Caco-2 (cell line): ENCODE measurements at places on chromosomes 3 and 15. TPM values are rescaled to one million over a fixed set of nuclear protein-coding genes. Genes with fewer than 3 reads are reported as not detected.

- no peak for DNase-seq
- H3K27me3 ChIP-seq: no peaks in the 10 kb centered on the region
- no peaks in the 10 kb centered on the region for H3K4me1 ChIP-seq
- no peak overlapping the region for H3K4me3 ChIP-seq
- no peaks in the 10 kb centered on the region for H3K36me3 ChIP-seq
- no peak overlapping the region for H3K27ac ChIP-seq
These were observed 18.6 kb downstream of the UROC1 start for GRCh38 chr3:126498929-126499328.

DNA sequence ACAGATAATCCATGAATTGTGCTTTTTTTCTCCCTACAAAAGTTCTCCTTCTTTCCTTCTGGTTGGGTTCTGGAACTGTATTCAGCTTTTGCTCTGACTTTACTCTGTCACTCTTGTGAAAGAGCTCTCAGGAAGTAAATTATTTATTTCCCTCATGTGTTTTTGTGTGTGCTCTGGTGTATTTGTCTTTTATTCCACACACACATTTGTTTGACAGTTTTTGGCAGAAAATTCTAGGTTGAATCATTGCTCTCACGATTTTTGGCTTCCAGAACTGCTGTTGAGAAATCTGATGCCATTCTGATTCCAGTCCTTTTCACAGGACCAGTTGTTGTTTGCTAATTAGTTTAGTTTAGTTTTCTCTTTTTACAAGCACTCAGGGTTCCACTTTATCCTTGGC lies 172.8 kb downstream of the PLCH1 start:
- no peaks in the 10 kb centered on the region for H3K36me3 ChIP-seq
- H3K27ac ChIP-seq: no peak overlapping the region
- H3K4me3 ChIP-seq: no peak overlapping the region
- H3K27me3 ChIP-seq: no peaks in the 10 kb centered on the region
- H3K4me1 ChIP-seq: no peaks in the 10 kb centered on the region

- H3K4me3 ChIP-seq: no peak overlapping the region
- no peaks in the 10 kb centered on the region for H3K27me3 ChIP-seq
- H3K36me3 ChIP-seq: no peaks in the 10 kb centered on the region
- peaks cover 11% of the 10 kb centered on the region for H3K4me1 ChIP-seq
These were observed 10.7 kb downstream of the PDE8A start for GRCh38 chr15:84992157-84992944.

DNA sequence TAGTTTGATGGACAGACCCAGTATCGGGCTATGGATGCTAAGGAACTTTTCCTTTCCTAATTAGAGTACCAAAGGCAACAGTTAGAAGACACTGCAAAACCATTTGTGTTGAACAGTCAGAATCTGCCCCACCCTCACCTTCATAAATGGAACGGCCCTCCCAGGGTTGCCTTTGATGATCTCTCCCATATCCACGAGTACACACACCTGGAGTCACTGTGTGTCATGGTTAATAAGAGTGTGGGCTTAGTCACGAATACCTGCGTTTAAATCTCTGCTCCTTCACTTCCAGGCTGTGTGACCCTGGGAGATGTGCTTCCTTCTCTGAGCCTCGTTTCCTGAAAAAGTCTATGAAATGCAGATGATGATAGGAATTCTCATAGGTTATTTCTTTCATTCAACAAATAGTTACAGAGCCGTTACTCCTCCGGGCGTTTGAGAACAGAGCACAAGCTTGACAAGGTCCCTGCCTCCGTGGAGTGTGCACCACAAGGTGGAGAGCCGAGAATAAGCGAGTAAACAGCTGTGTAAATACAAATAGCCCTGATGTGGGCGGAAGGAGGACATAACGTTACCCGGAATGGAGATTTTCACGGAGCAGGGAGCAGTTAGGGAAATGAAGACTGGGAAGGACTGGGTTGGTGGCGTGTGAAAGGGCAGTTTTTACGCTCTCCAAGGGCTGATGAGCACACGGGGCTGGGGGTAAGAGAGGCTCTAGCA lies 6.7 kb downstream of the SLC51A start:
- DNase-seq: no peak
- H3K4me1 ChIP-seq: no peaks in the 10 kb centered on the region
- no peak overlapping the region for H3K27ac ChIP-seq
- no peaks in the 10 kb centered on the region for H3K27me3 ChIP-seq
- H3K4me3 ChIP-seq: no peak overlapping the region
- no peaks in the 10 kb centered on the region; the same call in 1 of the 2 replicates for H3K36me3 ChIP-seq

- no peak overlapping the region for H3K4me3 ChIP-seq
- H3K36me3 ChIP-seq: 0 out of 2 replicates have a peak, but pooled peaks cover 1% of the 10 kb centered on the region
- no peak overlapping the region for H3K27ac ChIP-seq
These were observed 11.9 kb downstream of the PRKAR2A start for GRCh38 chr3:48835650-48836366.

- no peak for DNase-seq
- H3K36me3 ChIP-seq: no peaks in the 10 kb centered on the region
- H3K27me3 ChIP-seq: no peaks in the 10 kb centered on the region
- H3K4me3 ChIP-seq: no peak overlapping the region
These were observed 254.4 kb upstream of the ZPLD1 start for GRCh38 chr3:102180280-102180931.

DNA sequence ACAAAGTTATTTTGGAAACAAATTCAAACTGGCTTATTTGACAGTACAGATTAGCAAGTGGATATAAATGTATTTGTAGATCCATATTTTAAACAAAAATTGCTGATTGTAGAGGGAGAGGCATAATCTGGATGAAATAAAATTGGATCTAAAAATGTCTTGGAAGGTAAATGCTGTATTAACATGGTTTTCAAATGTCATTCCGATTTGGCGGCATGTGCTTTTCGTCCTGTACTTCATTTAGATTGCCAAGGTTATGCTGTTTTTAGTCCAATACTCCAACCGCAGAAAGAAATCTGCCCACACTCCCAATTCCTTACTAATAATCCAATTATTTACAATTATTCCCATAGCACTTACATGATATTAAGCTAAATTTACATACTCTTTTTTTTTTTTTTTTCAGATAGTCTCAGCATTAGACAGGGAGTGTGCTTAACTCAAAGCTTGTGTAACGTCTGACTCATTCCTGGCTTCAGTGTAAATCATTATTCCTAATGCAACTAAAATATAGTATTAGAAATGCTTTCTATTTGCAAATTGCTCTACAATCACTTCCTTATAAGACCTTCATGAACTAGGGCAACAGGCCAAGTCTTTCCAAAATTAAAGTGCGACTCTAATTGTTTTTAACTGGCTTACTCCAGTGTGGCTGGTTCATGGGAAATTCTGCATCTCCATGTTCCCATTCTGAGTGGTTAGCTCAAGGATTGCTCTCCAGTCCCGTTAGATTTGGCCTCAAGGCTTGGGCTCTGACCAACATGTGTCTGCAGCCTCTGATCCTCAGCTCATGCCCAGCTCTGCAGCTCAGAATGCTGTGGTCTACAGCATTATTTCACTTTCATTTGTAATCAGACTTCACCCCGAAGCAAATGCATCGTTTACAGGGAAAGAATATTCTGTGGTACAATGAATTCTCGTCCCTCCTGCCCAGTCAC lies 103.9 kb downstream of the FBN1 start:
- no peak for DNase-seq
- H3K27ac ChIP-seq: no peak overlapping the region
- H3K27me3 ChIP-seq: no peaks in the 10 kb centered on the region; the same call in 1 of the 2 replicates

DNA sequence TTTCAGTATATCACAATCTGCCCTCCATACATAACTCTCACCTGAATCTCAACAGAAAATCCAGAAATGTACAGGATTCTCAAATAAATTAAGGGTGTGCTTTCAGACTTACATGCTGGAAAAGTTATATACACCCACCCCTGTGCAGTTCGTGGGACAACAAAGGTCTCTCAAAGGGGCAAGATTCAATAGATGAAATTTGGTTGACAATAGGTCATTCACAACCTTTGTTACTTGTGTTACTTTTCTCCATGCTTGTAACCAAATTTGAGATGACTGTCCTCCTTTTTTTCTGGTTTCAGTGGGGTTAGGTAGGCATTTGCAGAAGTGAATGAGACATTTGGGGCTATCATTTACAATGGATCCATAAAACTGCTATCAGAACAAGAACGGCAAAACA lies 72.7 kb downstream of the SETMAR start:
- H3K4me3 ChIP-seq: no peak overlapping the region
- no peaks in the 10 kb centered on the region for H3K4me1 ChIP-seq
- DNase-seq: no peak
- no peak overlapping the region for H3K27ac ChIP-seq
- H3K27me3 ChIP-seq: no peaks in the 10 kb centered on the region

GRCh38 chr15:52709187-52709981 lies 30.2 kb upstream of the ATOSA start:
- no peaks in the 10 kb centered on the region for H3K36me3 ChIP-seq
- no peaks in the 10 kb centered on the region for H3K27me3 ChIP-seq
- H3K4me3 ChIP-seq: peak overlapping the region; percentile 32
- no peak overlapping the region for H3K27ac ChIP-seq

DNA sequence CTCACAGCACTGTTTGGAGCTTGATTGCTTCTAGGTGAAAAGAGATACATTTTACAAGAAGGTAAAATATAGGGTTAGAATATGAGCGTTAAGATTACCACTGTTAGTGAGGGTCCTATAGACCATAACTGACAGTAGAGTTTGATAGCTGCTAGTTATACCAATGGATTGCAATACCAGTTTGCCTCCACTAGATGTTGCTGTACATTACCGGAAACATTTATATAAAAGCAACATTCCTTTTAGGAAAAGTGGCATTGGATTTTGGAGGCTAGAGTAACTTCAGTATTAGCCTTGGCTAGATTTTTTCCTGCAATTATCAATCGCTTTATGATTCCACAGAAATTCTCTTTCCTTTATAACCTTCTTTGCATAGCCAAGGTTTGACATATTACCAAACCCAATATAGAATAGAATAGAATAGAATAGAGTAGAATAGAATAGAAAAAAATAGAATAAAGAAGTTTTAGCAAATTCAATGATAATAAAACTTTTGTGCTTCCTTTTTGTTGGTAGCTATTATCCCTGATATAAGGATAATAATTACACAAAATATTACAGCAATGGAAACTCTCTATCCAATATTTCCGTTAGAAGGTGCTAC lies 1093.6 kb upstream of the ALCAM start:
- H3K36me3 ChIP-seq: no peaks in the 10 kb centered on the region
- H3K4me3 ChIP-seq: no peak overlapping the region

GRCh38 chr15:69919816-69920215 lies 177.9 kb downstream of the TLE3 start:
- H3K4me1 ChIP-seq: no peaks in the 10 kb centered on the region
- H3K4me3 ChIP-seq: no peak overlapping the region
- H3K36me3 ChIP-seq: no peaks in the 10 kb centered on the region
- no peaks in the 10 kb centered on the region for H3K27me3 ChIP-seq
- H3K27ac ChIP-seq: no peak overlapping the region
- no peak for DNase-seq

- no peaks in the 10 kb centered on the region for H3K27me3 ChIP-seq
- H3K27ac ChIP-seq: no peak overlapping the region
- no peak overlapping the region for H3K4me3 ChIP-seq
- no peaks in the 10 kb centered on the region for H3K36me3 ChIP-seq
These were observed 107.1 kb downstream of the MECOM start for GRCh38 chr3:169556349-169556870.

GRCh38 chr3:168095611-168096209 lies at the start of gene GOLIM4:
Gene GOLIM4, minus strand, starts transcription at chr3:168095924. Its CDS starts 639 bp downstream, at chr3:168095285.
- H3K27me3 ChIP-seq: no peaks in the 10 kb centered on the region
- peak within 1 kb of the TSS; percentile 70 for H3K27ac ChIP-seq
- H3K36me3 ChIP-seq: no peaks in the 10 kb centered on the region
- DNase-seq: peak; percentile 95
- H3K4me1 ChIP-seq: peaks cover 26% of the 10 kb centered on the region
- peak within 1 kb of the TSS; percentile 86 for H3K4me3 ChIP-seq

GRCh38 chr3:160163229-160163878 lies 61.9 kb upstream of the C3orf80 start:
- no peaks in the 10 kb centered on the region for H3K36me3 ChIP-seq
- H3K4me3 ChIP-seq: no peak overlapping the region
- no peak overlapping the region for H3K27ac ChIP-seq

GRCh38 chr3:51384055-51384725 lies 901 bp upstream of the MANF start:
- no peaks in the 10 kb centered on the region for H3K36me3 ChIP-seq
- no peaks in the 10 kb centered on the region for H3K27me3 ChIP-seq
- peaks cover 38% of the 10 kb centered on the region for H3K4me1 ChIP-seq
- DNase-seq: no peak
- H3K27ac ChIP-seq: peak overlapping the region; percentile 93

DNA sequence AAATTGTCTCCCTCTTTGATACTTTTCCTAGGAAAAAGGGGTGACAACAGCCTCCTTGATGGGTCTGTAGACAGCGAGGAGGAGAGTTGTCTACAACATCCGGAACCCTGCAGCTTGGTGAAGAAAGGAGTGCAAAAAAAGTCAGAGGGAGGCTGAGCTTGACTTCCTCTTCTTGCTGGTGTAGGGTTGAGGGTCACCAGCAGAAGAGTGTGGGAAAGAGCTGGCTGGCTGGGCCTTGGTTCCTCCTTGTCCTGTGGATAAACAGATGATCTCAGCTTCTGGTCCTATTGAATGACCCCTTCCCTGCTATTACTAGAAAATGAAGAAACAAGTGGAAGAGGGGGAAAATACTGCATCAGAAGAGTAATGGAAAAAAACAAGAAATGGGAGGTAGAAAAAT lies 20.4 kb downstream of the SLC7A14 start:
- no peak overlapping the region for H3K27ac ChIP-seq
- no peaks in the 10 kb centered on the region for H3K27me3 ChIP-seq
- H3K4me3 ChIP-seq: no peak overlapping the region
- H3K36me3 ChIP-seq: no peaks in the 10 kb centered on the region
- no peaks in the 10 kb centered on the region for H3K4me1 ChIP-seq

GRCh38 chr3:104785947-104786346 lies 580.8 kb upstream of the ALCAM start:
- H3K27me3 ChIP-seq: no peaks in the 10 kb centered on the region
- DNase-seq: no peak
- H3K4me1 ChIP-seq: no peaks in the 10 kb centered on the region
- no peak overlapping the region for H3K27ac ChIP-seq

- H3K4me3 ChIP-seq: no peak overlapping the region
- H3K27me3 ChIP-seq: no peaks in the 10 kb centered on the region
- no peak overlapping the region for H3K27ac ChIP-seq
- no peaks in the 10 kb centered on the region for H3K4me1 ChIP-seq
These were observed 77.9 kb downstream of the RPN1 start for GRCh38 chr3:128572644-128573105.

DNA sequence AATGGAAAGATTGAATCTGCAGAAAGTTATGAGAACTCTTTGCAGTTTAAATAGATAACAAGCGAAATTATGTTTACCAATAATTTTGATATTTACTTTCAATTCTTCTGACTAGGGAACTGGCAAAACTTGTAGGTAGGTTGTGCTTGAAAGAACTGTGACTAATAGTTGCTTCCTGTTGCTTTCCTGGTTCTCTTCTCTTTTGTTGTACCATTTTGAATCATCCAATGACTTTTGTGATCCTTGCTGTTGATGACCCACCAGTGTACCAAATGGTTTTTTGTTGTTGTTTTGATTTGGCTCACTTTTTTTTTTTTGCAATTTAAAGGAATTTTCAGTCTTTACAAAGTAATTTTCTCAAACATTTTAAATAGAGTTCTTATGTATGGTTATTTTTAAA lies 64.9 kb upstream of the DCBLD2 start:
- no peak overlapping the region for H3K4me3 ChIP-seq
- DNase-seq: no peak
- no peaks in the 10 kb centered on the region for H3K27me3 ChIP-seq
- H3K27ac ChIP-seq: no peak overlapping the region
- no peaks in the 10 kb centered on the region for H3K36me3 ChIP-seq
- H3K4me1 ChIP-seq: no peaks in the 10 kb centered on the region

Gene TMEM44
- 11.8 and 16.3 TPM in 2 replicates for total RNA-seq

Gene CCR3
- 0.64 and 0.65 TPM in 2 replicates for total RNA-seq

Gene GP9
- total RNA-seq: not detected in 2 replicates

Gene HEXA
- total RNA-seq: 151 and 153 TPM in 2 replicates

Gene EFCC1
- 0.28 and 0.39 TPM in 2 replicates for total RNA-seq

Gene GAP43
- total RNA-seq: not detected in 2 replicates

Gene CPA3
- total RNA-seq: not detected in 2 replicates

Gene CATSPER2
- 1.4 and 2.4 TPM in 2 replicates for total RNA-seq

Gene ESYT3
- total RNA-seq: 5.7 and 7.6 TPM in 2 replicates
